ENCODE measurements at places on chromosomes 1 and 21.

DNA sequence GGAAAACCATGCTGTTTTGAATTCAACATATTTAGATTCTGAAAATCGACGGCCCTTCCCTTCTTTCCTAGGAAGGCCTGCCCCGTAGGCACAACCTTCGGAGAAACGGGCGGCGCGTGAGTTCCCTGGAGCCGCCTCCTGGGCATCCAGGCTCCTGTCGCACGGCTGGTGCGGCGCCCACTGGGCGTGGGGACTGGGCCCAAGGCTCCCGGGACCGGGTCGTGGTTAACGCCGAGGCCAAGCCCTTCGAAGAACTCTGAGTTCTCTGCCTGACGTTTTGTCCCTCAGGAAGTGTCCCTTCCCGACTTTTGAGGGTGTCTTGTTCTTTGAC lies 19.2 kb upstream of the TBX15 start:
- no peak for DNase-seq

GRCh38 chr1:230806552-230806951 lies 59.4 kb downstream of the CAPN9 start:
- no peak for DNase-seq

DNA sequence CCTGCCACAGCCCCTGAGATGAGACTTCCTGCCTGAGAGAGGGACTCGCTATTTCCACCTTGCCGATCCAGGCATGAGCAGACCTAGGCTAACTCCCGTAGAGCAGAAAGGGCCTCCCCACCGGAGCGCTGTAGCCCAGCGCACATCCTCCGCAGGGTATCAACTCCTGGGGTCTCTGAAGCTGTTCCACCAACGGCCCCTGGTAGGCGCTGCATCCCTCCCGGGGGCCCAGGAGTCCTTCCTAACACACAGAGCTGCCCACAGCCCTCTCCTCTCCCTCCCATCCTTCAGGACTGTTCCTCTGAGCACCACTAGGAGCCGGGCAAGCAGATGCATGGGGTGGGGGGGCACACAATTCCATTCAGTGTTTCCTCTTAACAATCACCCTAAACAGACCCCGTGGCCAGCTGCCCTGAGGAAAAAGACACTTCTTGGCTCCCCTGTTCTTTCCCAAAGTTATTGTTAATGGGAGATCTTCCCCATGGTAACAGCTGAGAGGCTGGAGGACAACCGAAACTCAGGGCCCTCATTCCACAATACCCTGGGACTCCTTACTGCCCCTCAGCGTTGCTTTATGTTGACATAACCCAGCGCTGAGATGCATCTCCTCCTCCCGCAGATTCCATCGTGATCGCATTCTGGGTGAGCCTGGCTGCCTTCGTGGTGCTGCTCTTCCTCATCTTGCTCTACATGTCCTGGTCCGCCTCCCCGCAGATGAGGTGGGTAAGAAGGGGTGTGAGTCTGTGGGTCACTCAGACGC lies 7.5 kb downstream of the MRAP start:
- DNase-seq = no peak

DNA sequence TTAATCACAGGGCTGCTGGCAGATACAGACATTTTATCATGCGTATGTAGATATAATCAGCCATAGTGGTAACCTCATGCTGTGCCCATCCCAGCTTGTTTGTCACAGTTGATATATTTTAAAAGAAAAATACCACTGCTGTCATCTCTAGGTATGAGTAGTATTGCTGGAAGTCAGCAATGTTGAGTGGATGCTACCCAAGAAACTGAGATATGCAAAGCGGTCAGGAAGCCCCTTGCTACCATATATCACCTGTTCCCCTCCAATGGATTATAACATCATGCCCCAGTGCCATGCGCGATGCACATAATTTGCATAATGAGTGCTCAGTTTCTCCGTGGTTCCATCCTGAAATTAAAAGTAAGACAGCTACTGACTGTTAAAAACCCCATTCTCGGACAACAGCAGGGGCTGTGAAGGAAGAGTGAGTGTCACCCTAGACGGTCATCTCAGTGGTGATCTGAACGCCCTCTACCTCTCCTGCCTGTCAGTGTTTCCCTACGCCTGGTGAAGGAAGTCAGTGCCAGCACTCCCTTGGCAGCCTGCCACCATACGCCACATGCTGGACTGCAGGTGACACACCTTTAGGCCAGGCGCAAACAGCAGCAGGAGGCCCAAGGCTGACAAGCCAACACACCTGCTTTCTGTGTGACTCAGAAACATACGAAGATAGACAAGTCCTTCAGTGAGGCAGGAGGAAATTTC lies 2.7 kb downstream of the IL10RB start:
- DNase-seq = no peak

GRCh38 chr1:107477233-107477632 lies 336.4 kb downstream of the NTNG1 start:
- no peak for DNase-seq

DNA sequence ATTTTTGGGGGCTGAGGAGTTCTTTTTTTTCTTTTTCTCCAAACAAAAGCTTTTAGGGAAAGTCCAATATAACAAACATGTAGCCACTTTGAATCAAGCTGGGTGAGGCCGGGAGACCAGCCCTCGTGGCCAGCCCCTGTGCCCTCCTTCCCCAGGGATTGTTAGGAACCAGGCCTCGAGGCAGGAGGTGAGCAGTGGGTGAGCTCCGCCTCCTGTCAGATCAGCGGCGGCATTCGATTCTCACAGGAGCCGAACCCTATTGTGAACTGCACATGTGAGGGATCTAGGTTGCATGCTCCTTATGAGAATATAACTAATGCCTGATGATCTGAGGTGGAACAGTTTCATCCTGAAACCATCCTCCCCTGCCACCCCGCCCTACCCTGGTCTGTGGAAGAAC lies 41.8 kb upstream of the TTC22 start:
- DNase-seq = no peak

DNA sequence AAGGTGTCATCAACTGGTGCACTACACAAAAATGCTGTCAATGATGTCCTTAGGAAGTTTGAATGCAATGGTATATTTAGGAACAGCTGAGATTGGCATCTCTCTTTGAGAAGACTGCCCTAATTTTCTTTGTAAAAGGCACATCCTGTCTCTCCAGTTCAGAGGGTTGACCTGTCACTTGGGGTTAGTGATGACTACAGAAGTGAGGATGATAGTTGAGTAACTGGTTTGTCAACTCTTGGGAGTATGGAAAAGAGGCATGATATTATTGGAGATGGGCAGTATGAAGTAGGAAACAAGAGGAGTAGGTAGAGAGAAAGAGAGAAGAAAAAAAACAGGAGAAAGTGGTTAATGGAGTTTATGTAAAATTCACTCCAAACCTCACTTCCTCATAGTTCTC lies 40.4 kb upstream of the PIGC start:
- no peak for DNase-seq

DNA sequence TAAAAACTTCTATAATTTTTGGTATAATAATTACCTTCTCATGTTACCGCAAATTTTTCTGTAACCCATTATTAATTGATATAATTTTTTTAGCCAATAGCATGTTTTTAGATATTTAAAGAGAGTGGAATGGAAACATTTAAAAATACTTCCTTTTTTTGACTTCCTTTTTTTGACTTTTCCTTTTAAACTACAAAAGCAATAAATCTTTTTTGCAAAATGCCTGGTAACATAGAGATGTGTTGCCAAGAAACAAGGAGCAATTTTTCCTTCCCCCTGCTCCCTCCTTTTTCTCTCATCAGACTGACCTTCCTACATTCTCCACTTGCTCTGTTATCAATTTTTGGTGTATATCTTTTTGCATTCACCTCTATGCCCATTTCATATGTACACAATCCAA lies 666.2 kb downstream of the ADGRL2 start:
- DNase-seq = no peak

DNA sequence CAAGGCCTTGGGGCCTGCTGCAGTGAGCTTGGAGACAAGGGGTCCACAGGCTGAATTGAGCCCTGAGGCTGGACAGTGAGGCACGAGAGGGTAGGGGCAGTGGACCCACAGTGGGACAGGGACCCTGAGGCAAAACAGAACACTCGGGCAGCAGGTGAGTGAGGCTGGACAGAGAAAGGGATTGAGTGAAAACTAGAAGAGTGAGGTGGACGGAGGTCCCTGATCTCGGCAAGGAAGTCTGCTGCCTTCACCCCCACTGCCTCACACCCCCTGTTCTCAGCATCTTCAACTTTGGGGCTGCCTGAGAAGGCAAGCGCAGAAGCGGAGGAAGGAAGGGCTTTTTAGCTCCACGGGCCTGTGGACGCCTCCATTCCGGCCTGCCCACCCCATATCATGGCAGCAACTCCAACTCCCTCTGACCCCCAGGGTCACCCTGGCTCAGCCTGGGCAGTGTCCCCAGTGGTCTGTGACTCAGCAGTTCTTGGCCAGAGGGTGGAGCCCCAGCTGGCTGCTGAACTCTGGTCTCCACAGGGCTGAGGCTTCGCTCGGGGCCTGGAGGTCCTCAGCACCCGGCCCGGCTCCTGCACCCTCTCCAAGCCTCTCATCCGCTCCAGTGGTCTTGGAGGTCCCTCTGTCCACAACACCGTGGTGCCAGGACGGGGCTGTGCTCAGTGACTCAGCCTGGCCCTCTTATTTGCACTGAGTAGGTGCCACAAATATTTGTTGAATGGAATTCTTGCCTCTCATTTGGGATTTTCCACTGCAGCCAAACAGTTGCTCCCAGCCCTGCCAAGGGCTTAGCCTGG lies 60.0 kb upstream of the EPS8L3 start:
- no peak for DNase-seq

GRCh38 chr1:61370913-61371279 lies 288.5 kb downstream of the NFIA start:
- DNase-seq = no peak

GRCh38 chr1:179856296-179856695 lies 21.3 kb downstream of the TOR1AIP2 start:
- DNase-seq = no peak

DNA sequence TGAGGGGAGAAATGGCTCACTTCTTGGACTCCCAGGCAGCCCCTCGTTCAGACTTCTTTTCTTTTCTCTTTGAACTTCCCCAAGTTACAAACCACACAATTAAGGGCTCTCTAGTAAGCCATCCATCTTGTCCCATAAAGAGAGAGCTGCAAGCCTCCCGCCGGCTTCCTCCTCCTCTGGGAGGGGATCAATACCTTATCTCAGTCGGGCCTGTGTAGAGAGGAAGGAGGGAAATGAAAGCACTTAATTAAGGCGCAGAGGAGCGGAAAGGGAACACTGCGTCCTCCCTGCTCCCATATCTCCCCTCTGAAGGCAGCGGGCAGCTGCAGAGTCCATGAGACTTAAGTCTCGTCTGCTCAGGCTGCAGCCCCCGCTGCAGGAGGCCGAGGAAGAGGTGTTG lies 112.6 kb upstream of the CSF3R start:
- DNase-seq = no peak

DNA sequence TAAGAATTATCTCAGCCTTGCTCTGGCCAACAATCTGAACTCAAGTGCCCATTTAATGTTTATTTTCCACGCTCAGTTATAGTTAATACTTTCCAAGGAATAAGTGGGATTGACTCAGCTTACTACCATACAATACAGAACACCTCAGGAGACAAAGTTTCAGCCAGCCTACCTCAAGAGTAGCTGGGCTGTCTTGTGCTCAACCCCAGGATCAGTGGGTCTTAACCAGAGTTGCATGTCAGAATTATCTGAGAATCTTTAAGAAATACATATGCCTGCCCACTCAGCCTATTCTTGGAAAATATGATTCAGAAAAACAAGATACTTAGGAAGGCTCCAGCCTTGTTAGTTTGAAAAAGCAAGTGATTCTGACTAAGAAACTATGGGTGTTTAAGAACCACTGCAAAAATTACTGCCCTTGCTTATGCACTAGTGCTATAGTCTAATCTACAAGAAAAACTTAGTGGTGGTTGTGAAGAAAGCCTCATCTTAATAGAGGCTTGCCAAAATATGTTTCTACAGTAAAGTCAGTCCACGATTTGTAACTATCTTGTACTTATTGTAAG lies 20.4 kb downstream of the CDC7 start:
- no peak for DNase-seq

- DNase-seq = no peak
These were observed 170.7 kb downstream of the ST6GALNAC5 start for GRCh38 chr1:77038000-77038399.

- no peak for DNase-seq
These were observed 158.9 kb downstream of the KCNK2 start for GRCh38 chr1:215241451-215241850.

- DNase-seq = no peak
These were observed 25.3 kb downstream of the BRINP3 start for GRCh38 chr1:190452272-190452848.

DNA sequence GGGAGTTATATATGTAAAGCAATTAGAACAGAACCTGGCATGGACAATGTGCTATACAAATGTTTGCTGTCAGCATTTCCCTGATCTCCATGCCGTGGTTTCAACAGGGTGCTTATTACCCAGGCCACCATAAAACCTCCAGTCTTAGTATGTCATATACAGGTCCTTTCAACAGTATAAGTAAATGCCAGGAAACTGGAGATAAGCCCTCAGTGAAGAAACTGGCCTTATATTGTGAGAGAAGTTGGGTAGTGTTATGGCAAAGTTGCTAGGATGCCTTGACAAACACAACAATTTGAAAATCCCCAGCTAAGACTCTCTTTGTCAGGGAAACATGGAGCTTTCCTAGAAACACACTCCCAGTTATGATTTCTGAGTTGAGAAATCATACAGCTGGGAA lies 850.2 kb upstream of the ADAMTS5 start:
- DNase-seq = no peak

- no peak for DNase-seq
These were observed 14.0 kb downstream of the CAPZA1 start for GRCh38 chr1:112633628-112634027.

GRCh38 chr1:147586414-147586813 lies 45.1 kb downstream of the BCL9 start:
- DNase-seq = no peak

DNA sequence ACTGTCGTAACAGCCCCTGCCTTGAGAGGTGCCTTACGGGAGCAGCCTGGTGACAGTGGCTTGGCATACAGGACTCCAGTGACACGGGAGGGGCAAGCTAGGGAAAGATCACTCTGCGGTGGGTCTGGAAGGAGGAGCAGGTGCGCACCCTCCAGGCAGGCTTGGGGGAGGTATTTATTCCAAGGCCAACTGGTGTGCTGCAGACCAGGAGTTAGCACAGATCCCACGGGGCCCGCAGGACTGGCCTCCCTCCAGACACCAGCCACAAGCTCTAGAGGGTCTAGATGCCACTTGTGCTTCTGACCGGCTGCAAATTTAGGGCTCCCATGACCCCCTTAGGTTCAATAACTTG lies 22.1 kb downstream of the PSEN2 start:
- DNase-seq = no peak

GRCh38 chr1:4978660-4979390 lies 324.4 kb downstream of the AJAP1 start:
- no peak for DNase-seq

GRCh38 chr1:168100315-168101002 lies 36.3 kb downstream of the GPR161 start:
- DNase-seq = no peak

- DNase-seq = no peak
These were observed 22.7 kb downstream of the KCNA2 start for GRCh38 chr1:110583505-110583904.

Data from thoracic aorta (tissue), 2 donors.